Inflammatory macrophage (primary cell): ENCODE measurements at places on chromosomes 7 and 10.

DNA sequence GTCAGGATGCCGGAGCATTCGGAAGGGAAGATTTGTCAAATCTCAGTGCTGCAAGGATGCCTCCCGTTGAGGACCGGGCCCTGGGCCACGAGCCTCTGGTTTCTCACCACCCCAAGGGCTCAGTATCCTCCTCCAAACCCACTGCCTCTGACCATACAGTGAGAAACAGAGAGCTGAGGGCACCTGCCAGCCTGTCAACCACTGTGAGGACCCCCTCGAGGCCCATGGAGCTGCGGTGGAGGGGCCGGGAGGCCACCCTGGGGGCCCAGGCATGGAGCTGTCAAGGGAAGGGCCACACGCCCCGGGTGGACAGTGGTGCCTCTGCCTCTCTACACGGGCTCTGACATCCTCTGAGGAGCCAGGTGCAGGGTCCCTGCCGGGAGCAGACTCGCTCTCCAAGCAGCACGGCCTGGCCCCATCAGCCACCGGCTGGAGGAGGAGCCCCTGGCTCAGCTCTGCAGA lies 248.0 kb upstream of the TCERG1L start:
- no peak for DNase-seq

DNA sequence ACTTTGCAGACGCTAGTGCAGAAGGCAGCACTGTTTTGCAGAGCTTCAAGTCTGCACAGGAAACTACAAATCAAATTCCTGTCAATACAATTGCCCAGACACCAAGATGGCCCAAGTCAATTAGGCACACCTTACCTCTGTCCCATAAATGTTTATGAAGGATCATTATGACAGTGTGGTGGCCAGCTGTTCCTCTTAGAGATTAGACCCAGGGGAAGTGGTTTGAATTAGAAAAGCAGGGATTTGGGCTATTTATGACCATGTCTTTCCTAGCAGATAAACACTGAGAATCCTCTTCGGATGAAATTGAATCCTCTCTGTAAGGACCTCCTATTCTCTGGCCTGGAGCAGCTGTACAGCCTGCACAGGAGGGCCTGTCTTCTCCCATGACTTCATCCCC lies 9.9 kb upstream of the NEUROG3 start:
- no peak for DNase-seq

DNA sequence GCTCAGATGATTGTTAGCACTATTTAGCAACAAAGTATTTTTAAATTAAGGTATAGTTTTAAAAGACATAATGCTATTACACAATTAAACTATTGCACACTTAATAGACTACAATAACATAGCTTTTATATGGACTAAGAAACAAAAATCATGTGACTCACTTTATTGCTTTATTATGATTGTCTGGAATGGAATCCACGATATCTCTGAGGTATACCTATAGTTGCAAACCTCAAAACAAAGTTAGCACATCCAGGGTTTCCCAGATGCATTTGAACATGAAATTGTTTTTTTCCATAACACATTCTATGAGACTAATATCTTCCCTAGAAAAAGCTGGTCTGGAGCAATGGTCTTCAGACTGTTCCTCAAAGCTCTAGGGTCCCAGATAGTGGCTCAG lies 18.3 kb upstream of the RPEL1 start:
- DNase-seq, result no peak

DNA sequence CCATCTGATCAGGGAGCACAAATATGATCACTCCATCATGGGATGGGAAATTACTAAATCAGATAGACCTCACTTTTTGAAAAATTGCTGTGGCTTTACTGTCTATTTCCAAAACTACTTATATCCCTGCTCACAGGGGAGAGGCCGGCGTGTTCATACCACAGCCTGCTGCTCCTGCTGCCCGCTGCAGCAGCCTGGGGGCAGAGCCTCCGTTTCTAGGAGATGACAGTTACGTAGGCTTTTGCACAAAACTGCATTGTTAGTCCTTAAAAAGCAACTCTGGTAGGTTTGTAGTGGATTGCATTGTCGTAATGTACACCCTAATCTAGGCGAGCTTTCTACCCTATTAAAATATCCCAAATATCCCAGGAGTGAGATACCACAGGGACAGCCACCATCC lies 203.7 kb downstream of the EBF3 start:
- DNase-seq, result no peak

- no peak for DNase-seq
Observed at GRCh38 chr10:113823389-113823788, 30.5 kb downstream of the DCLRE1A start.

DNA sequence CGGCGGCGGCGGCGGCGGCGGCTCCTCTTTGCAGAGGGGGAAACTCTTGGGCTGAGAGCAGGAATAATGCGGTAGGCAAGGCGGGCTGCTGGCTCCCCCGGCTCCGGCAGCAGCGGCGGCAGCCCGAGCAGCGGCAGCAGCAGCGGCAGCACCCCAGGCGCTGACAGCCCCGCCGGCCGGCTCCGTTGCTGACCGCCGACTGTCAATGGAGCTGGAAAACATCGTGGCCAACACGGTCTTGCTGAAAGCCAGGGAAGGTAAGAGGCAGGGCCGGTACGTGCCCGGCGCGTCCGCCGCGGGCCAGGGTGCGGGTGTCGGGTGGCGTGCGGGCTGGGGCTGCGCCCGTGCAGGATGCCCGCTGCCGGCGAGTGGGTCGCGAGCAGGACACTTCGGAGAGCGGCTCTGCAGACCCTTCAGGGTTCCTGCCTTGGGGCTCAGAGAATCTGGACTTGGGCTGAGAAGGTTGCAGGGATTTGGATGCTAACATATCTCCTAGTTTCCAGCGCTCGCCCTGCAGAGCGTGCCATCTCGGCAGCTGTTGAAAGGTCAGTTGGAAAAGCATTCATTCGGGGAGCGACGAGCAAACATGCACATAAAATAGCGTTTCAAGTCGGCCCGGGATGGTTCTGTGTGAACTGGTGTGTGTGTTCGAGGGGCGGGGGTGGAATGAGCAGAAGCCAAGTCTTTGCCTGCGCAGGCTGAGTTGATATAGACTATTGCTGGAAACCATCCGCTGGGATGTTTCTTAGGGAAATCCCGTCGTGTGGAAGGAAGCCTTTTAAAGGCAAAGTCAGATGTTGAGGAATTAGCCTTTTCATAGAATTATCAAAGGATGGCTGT lies 562 bp downstream of the GRK5 start:
- peak; percentile 16 for DNase-seq

DNA sequence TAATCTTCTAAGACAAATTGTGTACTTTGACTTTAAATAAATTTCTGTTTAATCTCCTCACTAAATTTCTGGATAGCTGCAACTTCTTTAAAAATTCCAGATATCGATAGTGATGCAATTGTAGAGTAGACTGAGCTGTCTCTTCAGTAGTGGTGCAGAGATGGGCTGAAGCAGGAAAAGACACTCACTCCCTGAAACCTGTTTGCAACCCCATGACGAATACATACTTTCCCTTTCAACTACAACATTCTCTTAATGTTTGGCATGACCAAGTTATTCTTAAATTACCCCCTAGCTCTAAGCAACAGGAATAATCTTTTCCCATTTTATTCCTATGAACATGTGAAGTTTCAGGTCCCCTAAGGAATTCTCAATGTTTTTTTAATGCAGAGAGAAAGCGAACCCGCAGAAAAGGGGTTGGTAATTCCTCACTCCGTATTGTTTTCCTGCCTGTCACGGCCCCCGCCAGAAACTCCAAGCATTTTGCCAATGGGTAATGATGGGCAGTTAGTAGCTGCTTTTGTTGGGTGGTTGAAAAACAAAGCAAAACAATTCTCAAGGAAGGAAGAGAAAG lies 1.3 kb downstream of the THSD7A start:
- DNase-seq, result no peak

- DNase-seq, result peak; percentile 48
Observed at GRCh38 chr10:103458720-103459119, at the start of gene CALHM1. Gene CALHM1 (minus strand): TSS chr10:103458900. CDS start chr10:103458751, 149 bp downstream.

GRCh38 chr7:107501593-107501992 lies 31.7 kb downstream of the GPR22 start:
- peak; percentile 21 for DNase-seq

GRCh38 chr7:92648067-92648466 lies 57.9 kb upstream of the FAM133B start:
- no peak for DNase-seq

- no peak for DNase-seq
Observed at GRCh38 chr7:123979876-123980275, 53.0 kb downstream of the TMEM229A start.

DNA sequence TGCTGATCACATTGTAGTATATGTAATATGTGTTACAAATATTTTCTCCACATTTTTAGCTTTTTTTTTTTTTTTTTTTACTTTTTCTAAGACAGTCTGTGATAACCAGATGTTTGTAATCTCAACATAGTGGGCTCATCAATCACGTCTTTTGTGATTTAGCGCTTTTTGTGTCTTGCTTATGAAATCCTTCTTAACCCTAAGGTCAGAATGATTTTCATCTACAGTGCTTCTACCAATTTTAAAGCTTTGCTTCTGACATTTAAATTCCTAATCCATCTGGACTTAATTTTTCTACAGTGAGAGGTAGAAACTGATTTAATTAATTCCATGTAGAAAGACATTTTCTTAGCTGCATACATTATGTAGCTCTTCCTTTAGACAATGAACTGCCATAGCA lies 626.4 kb downstream of the TNS3 start:
- DNase-seq, result no peak

DNA sequence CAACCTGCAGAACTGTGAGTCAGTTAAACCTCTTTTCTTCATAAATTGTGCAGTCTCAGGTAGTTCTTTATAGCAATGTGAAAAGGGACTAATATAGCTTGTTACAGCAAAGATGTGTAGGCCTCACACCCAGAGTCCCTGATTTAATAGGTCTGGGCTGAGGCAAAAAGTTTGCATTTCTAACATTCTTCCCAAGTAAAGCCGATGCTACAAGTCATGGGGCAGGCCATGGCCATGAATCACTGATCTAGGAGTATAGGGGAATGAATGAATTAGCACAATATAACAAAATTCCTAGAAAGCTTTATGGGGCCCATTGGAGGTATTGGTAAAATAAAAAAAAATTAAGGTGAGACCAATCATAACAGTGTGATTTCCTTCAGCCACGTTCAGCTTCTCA lies 11.5 kb upstream of the AASS start:
- DNase-seq, result no peak

GRCh38 chr7:141649865-141650634 lies 51.9 kb downstream of the DENND11 start:
- peak; percentile 48 for DNase-seq

DNA sequence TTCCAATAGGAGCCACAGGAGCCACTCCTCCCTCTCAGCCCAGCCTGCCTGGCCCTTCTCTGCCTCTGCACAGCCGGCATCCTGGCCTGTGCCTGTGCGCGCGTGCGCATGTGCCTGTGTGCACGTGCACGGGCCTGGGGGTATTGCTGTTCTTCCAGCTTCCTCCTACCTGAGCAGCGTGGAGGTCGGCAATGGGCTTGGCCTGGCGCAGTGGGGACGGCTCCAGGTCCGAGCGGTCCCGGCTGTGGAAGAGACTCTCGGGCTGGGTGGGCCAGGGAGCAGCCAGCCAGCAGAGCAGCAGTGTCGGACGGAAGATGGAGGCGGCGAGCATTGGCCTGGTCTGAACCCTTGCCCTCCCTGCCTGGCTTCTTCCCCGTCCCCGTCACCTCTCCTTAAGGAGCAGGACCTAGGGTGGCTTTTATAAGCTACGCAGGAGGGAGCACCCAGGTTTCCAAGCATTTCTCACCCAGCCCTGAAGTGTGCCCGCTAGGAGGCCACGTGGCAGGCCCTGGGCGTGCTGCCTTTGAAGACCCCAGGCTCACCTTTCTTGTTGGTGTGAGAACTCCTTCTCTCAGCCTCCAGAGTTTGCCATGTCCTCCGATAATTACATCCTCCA lies at the start of gene MMP21:
Gene MMP21 (minus strand): TSS at position 331 of the 616 bp plus-strand sequence. CDS start 0 bp downstream, at position 331.
- no peak for DNase-seq

GRCh38 chr10:71437537-71438092 lies 40.9 kb downstream of the CDH23 start:
- no peak for DNase-seq

- peak; percentile 89 for DNase-seq
Observed at GRCh38 chr10:102227050-102227449, 951 bp downstream of the ELOVL3 start.

- DNase-seq, result no peak
Observed at GRCh38 chr7:32587411-32587948, 92.2 kb downstream of the AVL9 start.

GRCh38 chr7:25714013-25714412 lies 438.0 kb upstream of the NFE2L3 start:
- DNase-seq, result no peak

GRCh38 chr10:26323219-26323618 lies 106.6 kb downstream of the GAD2 start:
- no peak for DNase-seq

DNA sequence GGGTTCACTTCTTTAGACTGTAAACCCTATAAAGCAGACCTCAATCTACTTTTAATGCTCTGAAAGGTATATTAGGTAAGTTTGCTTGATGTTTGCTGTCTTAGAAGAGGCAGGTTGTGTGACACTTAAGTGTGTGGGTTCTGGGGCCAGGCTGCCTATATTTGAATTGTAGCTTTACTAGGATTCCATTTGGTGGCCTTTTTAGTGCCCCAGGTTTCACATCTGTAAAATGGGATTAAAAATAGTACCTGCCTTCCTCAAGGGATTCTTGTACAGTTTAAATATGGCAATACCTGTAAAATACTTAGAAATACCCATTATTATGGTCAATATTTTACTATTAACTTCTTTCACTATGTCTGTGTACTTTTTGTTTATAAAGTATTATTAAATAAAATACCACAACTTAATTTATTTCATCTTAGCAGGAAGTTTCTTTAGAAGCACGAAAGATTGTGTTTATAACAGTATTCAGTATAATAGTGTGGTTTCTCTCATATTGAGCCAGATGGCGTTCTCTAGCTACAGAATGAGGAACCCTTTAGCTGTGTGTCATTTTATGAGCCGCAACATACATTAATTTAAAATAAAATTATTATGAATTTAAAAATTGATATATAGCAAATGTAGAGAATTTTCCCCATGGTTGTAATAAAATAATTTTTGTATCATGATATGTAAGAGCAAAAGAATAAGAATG lies 94.2 kb downstream of the CDK14 start:
- no peak for DNase-seq

DNA sequence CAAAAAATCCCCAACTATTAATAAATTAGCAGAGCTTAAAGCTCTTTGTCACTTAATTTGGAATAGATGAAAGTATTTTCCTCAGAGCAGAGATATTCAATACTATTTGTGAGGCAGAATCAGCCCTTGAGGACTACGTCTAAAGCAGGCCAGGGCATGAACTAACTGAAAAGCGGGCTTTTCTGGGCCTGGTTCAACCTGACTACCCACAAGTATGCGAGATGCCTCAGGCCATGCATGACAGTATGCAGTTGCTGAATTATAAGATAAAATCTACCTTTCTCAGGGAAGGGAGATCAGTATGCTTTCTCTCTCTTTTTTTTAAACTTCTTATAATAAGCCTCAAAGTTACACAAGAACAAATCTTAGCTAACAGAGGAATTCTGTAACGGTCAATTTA lies 20.1 kb downstream of the TMEM168 start:
- no peak for DNase-seq

DNA sequence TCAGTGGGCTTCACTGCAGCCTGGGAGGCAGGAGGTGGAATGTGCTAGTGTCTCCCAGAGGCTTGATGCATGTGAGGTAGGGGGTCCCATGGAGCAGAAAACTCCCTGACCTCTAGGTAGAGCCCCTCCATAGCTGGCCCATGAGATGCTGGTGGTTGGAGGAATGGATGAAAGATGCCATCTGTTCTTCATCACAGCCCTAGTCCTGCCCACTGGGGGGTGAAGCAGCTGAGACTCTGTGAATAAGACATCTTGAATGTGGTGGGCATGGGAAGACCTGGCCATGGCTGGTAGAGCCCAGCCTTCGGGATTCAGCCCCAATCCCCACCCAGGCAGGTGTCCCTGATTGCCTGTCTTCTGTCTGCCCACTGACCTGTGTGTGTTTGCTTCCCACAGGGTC lies 92.5 kb downstream of the COL13A1 start:
- DNase-seq, result no peak

- no peak for DNase-seq
Observed at GRCh38 chr7:29812185-29812876, 6.0 kb downstream of the WIPF3 start.
